ENCODE measurements at places on chromosomes 13 and 19.

DNA sequence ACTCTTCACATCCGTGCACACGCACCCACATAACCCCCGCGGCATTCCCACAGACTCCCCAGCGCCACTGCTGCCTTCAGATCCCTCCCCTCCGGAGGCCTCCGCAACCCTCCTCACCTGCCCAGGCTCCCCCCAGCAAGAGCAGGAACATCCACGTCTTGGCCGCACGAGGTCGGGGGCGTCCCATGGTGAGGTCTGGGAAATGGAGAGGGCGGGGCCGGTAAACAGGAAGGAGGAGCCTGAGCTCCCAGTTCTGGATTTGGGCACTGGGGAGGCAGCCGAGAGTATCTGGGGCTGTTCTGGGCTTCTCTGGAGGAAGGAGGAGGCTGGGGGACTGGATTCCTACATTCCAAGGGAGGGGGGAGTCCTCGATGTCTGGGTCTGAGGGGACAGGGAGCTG is 423 bp downstream of the KLK8 start:
- DNase-seq: no peak

GRCh38 chr13:99980201-99980823 is 1.3 kb upstream of the ZIC2 start:
- peak; percentile 79 for DNase-seq

GRCh38 chr13:39938596-39938995 is 283.1 kb downstream of the COG6 start:
- DNase-seq: no peak

DNA sequence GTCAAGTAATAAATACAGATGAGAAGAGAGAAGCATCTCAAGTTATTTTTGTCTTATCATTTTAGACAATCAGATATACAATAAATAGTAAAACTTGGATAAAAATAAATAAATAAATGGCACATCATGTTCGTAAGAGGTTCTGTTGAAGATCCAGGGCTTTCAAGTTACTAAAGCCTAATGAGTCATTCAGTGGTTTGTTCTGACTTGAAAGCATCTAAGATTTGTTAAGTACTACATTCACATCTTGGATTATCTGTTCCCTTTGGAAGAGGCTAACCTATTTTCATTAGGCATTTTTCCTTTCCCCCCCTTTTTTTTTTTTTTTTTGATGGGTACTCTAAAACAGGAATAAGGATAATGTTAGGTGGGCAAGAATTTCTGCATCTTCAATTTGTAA is 429.3 kb downstream of the PCDH20 start:
- DNase-seq: no peak

DNA sequence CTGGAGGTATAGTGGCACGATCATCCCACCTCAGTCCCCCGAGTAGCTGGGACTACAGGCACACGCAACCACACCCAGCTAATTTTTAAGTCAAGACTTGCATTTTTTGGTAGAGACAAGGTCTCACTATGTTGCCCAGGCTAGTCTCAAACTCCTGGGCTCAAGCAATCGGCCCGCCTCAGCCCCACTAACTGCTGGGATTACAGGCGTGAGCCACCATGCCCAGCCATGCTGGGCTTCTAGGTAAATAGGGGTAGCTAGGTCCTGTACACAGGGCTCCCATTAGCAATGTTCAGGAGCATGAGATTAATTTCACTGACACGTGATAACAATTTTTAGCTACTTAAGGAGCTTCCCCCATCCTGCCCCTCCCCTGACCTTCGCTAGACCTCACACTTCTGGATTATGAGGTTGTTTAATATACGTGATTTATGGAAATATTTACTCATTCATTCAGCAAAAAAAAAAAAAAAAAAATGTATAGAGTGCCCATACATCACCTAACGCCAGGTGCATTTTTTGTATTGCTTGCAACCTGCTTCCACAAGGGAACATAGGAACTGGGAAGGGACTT is 19.2 kb downstream of the TMEM272 start:
- DNase-seq: no peak

GRCh38 chr19:52935434-52935833 is 12.2 kb upstream of the ZNF888 start:
- DNase-seq: no peak

GRCh38 chr19:21786936-21787335 is 19.6 kb upstream of the ZNF100 start:
- DNase-seq: no peak

DNA sequence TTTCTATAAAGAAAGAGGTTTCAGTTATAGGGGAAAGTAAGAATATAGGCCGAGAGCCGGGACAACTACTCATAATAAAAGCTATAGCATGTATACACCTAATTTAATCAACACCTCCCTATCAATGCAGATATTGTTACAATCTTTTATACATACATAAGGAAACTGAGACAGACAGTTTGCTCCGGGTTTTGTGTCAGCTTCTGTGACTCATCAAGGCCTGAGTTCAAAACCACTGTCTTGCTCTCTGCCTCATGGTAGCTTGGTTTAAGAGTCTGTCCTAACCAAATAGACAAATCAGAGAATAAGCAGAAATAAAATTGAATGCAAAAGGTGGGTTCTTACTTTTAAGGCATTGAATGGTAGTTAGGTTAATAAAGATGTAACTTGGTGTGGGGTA is 222.9 kb downstream of the GGACT start:
- DNase-seq: no peak

DNA sequence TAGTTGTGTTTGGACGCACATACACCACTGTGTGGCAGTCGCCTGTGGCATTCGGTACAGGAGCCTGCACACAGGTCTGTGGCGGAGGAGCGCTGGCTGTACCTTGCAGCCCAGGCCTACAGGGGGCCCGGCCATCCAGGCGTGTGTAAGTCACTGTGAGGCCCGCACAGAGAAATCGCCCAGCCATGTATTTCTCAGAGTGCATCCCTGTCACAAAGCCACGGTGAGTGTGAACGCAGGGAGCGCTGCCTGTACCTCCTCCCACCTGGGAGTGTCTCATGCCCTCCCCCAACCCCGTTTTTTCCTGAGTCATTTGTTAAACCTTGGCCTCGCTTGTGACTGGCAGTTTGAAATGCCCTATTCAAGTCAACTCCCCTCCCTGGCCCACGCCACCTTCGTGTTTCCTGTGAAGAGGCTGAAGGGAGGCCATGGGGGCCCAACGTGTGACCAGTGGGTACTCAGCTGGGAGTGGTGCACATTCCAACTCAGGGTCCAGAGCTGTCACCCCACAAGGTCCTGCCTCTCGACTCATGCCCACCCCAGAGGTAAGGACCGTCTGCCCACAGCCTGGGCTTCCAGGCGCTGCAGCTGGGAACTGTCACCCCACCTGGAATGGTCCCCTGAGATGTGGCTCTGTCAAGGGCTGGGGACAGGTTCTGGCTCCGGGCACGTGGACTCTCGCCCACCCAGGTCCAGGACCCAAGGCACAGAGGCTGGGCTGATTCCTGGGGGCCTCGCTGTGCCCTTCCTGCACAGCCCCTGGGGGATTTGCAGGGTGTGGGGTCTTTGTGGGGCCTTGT is 11.6 kb upstream of the RASA3 start:
- no peak for DNase-seq

GRCh38 chr19:4187313-4188122 is 5.0 kb downstream of the ANKRD24 start:
- DNase-seq: no peak

- no peak for DNase-seq
Observed at GRCh38 chr13:103140001-103140671, 73.9 kb upstream of the SLC10A2 start.

GRCh38 chr13:49357694-49358093 is 86.2 kb downstream of the CAB39L start:
- no peak for DNase-seq

DNA sequence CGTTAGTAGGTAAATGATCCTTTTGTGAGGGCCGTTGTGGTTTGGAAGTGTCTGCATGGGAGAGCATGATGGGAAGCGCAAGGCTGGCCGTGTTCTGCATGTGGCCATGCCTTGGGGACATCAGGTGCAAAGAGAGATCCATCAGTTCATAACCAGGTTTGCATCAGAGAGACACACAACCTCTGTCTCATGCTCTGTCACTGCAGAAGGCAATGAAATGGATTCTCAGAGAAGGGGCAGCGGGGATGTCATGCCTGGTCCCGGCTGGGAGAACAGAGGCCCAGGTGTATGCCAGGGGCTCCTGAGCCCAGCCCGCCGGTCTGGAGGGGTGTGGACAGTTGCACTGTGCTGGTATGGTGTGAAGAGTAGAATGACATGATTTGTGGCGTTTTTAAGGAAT is 60.2 kb downstream of the GGACT start:
- no peak for DNase-seq

DNA sequence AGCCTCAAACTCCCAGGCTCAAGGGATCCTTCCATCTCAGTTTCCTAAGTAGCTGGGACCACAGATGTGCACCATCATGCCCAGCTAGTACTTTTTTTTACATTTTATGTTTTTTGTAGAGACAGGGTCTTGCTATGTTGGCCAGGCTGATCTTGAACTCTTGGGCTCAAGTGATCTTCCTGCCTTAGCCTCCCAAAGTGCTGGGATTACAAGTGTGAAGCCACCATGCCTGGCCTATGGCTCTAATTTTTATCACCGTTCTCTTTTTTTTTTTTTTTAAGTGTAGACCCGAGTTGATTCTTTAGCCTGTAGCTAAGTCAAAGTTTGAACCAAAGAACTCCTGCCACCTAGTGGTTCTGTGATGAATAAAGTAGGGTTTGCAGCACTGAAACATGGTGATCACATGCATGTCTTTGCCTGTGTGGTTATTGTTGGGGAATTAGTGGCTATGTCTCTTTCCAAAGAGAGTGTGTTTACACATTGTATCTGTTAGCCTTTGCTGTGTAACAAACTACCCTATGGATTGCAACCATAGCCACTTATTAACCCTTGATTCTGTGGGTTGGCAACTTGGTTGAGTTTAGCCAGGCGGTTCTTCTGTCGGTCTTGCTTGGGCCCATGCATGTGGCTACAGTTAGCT is 11.6 kb downstream of the NFILZ start:
- DNase-seq: no peak

GRCh38 chr13:50531917-50532899 is 311.3 kb downstream of the DLEU7 start:
- no peak for DNase-seq

DNA sequence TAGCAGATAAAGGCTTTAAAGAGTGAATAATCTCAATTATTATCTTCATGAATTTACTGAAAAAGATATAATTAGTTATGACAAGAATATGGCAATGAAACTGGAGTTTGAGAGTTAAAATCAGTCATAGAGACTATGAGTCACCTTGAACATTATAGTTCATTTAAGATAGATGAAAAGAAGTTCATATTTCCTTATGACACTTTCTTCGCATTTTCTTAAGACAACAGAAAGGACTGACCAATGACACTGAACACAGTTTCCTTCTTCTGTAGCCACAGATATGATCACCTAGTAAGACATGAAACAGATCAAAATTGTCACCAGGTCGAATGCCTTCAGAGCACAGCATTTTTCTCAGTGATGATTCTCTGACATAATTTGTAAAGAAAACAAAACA is 202.1 kb downstream of the KLF12 start:
- no peak for DNase-seq

DNA sequence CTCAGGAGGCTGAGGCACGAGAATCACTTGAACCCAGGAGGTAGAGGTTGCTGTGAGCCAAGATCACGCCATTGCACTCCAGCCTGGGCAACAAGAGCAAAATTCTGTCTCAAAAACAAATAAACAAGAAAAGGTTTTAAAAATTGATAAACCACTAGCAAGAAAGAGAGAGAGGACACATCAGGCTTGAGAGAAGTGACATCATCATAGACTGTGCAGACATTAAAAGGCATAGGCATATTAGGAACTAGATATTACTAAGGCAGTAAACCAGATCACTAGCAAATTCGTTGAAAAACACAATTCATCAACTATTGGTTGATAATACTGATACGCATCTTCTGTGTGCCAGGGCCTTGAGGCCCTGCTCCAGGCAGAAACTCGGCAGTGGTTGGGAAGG is 7.7 kb downstream of the A1BG start:
- DNase-seq: no peak

- no peak for DNase-seq
Observed at GRCh38 chr19:30653646-30654386, 281.6 kb downstream of the ZNF536 start.

- no peak for DNase-seq
Observed at GRCh38 chr13:21202767-21203531, 26.5 kb downstream of the MRPL57 start.

DNA sequence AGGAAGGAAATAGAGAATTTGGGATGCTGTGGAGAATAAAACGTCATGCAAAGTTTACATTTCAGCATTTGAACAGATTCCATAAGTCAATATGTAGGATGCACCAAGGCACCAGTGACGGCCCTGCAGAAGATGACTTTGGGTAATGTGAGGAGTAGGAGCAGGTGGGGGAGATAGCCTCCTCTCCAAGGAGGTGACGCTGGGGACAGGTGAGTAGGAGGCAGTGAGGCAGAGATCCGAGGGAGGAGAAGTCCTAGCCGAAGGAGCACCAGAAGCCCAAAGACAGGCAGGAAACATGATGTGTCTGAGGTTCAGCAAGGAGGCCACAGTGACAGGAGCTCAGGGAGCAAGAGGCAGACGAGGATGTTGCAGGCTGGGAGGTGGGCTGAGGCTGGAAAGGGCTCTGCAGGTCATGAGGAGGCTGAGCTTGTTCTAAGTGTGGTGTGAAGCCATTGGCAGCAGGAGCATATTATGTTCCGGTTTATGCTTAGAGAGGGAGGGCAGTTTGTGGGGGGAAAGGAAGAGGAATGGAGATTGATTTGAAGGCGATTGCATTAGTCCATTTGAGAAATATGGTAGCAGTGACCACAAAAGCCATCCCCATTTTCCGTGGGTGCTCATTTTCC is 55.7 kb upstream of the C1QTNF9 start:
- no peak for DNase-seq

GRCh38 chr13:101749584-101749983 is 297.1 kb downstream of the ITGBL1 start:
- DNase-seq: no peak

- DNase-seq: no peak
Observed at GRCh38 chr13:58712191-58712590, 1080.6 kb downstream of the PCDH17 start.

DNA sequence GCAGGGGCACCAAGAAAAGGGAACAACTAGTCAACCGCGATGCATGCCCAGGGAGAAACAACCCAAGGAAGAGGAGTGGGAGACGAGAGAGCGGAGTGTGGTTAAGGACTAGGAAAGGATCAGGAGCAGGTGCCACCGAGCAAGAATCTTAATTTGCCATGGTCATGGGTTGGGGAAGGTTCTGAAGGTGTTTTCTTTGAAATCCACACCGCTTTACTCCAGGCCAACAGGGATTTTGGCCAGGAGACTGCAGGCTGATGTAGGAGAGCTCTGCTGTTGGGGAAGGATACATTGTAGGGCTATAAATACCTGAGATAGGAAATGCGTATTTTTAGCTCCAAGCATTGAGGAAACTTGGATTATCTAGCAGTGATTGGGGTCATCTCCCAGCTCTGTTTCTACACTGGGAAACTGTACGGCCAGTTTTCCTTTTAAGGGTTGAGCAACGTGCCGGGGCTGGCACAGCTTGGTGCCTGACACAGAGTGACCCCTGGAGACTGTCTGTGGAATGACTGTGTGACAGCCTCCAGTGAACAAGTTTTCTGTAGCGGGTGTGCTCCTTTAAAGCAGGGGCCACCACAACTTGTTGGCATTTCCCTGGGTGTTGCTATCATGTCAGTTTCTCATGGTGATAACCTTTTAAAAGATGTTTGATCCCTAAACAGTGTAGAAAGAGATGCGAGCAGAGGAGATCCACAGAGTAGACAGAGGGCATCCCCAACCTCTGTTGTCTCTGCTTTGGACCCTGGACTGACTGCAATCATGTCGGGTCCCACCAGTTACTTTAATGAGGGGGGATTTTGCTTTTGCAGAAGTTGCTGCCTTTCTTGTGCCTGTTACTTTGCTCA is 34.3 kb downstream of the ZNF536 start:
- peak; percentile 49 for DNase-seq

- peak; percentile 87 for DNase-seq
Observed at GRCh38 chr19:6092329-6093286, 17.7 kb downstream of the RFX2 start.

- peak; percentile 93 for DNase-seq
Observed at GRCh38 chr13:112587764-112588489, at the start of gene TUBGCP3. TUBGCP3 (minus strand) TSS chr13:112588153; CDS start chr13:112587980, 173 bp downstream.

All from left ventricle myocardium superior (tissue), 1 donor.